ENCODE measurements at places on chromosomes 6 and 20.

- no peak for DNase-seq
Observed at GRCh38 chr6:86856937-86857563, 80.3 kb upstream of the HTR1E start.

GRCh38 chr20:59643615-59644061 lies 39.3 kb downstream of the PHACTR3 start:
- no peak for DNase-seq

DNA sequence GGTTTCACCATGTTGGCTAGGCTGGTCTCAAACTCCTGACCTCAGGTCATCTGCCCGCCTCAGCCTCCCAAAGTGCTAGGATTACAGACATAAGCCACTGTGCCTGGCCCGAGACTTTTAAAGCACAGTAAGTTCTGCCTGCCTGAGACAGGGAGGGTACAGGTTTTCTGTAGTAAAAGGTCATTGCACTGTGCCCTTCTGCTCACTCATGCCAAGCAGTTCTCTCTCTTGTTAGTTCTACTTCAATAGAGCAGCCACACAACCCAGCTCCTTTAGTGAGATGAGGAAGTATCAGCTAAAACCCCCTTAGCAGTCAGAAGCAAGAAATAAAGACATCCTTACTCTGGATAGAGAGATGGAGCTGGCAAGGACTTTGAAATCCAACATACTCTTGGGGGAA lies 52.4 kb upstream of the ARMH2 start:
- DNase-seq: no peak

DNA sequence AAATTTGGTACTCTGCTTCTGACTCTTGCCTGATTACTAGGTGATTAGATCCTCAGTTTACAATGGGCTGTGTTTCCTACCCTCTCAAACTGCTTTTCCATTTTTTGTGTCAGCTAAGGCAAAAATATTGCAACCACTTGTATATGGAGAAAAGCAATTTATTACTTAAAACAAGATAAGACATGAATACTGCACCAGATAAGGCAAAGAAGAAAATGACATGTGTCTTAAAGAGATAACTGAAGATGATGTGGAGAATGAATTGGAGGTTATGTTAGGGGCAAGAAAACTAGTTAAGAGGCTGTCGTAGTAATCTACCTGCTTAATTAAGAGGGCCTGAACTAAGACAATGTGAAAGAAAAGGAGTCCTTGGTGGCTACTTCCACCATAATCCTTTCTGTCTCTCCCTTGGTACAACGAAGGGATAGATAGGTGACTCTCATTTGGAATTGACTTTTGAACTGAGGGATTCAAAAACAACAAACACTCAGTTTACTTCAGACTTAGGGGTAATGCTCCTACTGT lies 16.3 kb upstream of the REV3L start:
- no peak for DNase-seq

DNA sequence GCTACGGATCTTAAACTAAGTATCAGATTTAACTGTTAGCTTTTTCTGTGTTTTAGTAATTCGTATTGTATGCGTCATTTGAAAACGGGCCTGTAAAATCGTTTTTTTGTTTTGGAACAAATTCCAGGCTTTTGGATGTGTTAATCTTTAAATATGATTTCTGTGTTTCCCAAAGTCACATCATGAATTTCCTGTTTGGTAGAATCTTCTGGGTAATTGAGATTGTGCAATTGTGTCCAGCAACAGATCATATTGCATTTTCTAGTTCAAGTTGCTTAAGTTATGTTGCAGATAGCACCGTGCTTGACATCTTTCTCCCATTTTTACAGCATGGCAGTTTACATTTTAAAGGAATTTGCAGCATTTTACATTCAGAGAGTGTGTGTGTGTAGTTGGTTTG lies 1.9 kb downstream of the MAPK14 start:
- DNase-seq: no peak

- DNase-seq: no peak
Observed at GRCh38 chr6:150567823-150568383, 31.8 kb upstream of the PLEKHG1 start.

DNA sequence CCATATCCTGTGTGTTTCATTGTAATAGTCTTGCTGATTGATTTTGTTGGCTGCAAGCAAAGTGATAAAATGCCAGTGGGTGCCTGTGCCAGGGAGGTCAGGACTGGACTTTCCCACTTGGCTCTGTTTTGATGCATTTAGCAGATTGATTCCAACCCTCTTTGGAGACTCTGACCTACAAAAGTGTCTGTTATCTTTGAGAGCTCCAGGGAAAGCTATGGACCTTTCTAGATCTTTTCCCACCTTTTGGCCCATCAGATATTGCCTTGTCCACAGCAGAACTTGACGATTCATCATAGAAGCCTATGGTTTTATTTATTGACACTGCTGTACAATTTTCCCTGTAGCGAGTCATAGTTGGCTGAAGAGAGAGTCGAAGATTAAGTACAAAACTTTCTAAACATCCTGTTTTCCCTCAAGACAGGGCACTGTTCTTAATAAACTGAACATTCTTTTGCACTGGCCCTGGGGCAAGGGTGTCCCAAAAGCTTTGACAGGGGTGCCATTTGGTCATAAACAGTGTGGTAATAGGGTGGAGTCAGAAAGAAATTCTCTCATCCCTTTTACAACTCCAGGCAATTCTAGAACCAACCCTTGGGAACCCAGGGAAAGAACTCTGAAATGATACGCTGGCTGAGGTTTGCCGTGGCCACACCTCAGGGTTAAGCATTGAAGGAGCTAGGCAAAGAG lies 53.7 kb downstream of the E2F3 start:
- no peak for DNase-seq

DNA sequence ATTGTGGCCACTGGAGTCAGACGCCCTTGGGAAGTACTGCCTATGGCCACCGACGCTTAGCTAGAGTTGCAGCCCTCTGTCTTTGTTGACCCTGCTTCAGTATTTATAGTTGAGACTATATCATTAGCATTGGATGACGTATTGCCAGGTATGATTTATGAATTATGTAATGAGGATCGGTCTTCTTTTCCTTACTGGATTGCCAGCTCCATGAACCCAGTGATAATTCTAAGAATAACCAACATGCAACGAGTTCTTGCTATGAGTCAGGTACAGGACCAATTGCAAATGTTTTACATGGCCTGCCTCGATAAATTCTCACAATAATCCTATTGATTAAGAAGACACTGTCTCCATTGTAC lies 63.5 kb downstream of the CLIC5 start:
- DNase-seq: no peak

All from bone marrow (tissue), 2 donors.